ENCODE measurements at places on chromosomes 5 and 9.
A peak's percentile ranks its signal among the peaks of the same experiment; 100 is the strongest.

DNA sequence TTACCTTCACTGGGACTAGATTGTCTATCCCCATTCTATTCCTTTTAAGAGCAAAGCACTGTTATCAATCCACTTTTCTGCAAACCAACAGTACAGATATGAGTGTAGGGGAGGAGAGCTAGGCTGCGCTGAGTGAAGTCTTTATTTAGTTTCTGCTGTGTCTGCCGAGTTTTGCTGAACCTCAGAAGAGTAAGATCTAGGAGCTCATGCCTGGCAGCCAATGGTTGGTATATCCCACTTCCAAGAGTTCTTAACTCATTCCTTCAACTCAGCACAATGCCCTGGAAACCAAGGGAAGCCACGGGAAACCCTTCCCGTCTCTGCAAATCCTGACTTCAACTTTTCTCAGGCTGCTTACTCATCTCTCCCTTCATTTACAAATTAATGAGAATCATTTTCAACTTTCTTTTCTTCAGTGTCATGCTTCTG, 58.0 kb upstream of the JAK2 start:
- DNase-seq, result no peak

DNA sequence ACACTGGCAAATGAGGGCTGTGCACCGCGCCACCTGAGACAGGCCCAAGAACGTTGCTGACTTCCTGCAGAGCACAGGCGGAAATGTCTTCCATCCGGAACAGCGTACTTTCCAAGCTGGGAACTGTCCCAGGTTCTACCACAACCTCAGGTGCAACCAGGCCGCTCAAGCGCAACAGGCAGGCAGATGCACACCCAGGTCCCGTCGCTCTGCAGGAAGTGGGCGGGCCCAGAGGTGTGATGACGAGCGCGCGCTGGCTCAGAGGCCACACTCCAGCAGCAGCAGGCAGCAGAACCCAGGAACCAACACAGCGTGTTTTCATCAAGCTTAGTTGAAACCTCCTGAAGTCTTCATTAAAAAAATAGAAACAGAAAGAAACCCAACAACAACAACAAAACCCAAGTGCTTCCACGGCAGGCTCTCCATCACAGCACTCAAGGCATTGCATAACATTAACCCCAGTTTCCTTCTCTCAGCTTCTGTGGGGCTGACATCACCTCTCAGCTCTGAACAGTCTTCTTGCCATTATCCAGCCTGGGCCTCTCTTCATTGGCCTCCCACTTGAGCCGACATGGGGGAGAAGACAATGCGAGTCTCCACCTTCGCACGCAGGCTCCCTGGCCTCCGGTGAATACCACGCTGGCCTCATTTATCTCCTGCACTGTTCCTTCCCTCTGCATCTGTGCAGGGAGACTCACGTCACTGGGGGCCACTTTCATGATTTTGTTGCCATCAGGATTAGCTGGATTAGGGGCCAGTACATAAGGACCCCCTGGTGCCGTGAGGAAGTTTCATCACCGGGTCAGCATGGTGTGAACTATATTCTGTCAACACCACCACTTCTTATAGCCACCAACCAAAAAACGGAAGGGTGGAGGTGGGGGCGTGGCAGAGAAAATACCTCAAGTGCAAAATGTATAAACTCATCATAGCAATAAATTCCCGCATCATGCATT, 22.1 kb downstream of the PTCH1 start:
- DNase-seq, result no peak

DNA sequence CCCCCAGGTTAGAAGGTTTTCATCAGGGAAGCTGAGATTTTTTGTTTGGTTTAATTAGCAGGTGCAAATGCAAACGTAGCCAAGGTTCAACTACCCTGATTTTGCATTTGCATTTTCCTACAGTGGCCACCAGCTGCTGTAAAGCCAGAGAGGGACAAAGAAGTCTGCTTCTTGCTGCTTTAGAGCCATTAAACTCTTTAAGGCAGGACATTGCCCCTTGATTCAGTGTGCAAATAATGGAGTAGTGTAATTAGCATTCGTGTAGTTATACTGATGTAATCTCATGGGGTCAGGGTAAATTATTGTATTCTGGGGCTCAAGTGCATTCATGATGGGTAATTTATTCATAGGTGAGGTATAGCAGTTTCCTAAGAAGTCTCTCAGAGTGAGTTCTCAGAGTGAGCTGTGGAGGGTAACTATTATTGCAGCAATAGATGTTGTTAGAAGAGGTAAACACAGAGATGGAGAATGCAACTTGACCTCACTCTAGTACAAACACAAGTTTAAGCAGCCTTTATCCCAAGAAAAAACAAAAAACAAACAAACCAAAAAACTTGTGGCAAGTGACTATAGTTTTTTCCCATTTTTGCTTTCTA, 526.5 kb downstream of the KIF4B start:
- DNase-seq, result no peak

DNA sequence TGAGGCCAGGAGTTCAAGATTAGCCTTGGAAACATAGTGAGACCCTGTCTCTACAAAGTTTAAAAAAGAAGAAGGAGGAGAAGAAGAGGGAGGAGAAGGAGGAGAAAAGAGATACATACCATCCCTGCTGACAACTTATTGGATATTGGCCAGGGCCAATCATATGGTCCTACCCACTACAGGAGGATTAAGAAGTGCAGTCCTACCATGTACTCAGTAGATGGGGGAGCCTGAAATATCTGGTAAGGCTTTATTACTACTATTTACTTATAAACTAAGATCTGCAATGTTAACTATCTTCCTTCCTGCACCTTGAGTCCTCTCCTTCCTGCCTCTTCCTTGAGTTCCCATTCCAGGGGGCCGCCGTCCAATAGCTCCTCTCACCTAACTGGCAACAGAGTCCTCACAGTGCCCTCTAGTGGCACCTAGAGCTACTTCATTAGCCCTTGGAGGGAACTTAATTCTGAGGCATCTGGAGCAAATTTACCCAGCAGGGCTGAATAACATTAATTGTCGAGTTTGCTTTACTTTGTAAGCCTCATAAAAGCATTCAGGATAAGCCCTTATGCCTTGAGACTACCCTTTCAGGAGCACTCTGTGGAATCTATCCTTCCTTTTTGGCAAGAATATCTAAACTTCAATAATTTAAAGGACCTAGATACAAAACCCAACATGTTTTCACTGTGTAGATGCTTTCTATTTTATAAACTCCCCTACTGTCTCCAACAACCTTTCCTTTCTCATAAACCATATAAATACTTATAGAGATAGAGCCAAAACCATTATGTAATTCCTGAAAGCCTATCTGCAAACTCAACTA, 39.1 kb upstream of the RANBP6 start:
- DNase-seq, result peak; percentile 49

GRCh38 chr5:95841914-95842812, 19.6 kb upstream of the GLRX start:
- no peak for DNase-seq

DNA sequence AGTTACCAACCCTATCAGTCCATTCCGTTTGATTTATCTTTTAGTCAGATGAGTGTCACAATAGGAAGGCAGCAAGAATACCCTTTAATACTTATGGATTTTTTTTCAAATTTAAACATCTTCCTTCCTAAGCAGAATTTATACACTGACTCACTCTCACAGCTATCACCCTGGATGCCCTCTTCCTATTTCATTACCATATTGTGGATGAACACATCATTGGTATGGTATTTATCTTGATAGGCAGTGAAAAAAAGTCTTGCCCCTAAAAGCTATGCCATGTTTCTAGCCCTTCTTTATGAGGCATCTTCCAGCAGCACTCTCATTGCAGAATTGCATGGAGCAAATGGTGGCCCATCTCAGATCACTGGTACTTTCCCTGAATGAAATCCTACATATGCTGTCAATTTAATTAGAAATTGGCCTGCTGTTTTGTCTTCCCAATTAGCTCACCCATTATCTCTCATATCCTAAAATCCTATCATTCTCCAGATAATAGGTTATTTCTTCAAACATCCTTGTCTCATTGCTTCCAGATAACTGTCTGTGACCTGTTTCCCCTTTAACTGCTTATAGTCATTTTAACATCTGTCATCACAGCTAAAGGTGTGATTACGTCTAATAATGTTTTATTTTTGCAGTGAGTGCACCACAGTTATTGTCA, 433.5 kb upstream of the POU5F2 start:
- peak; percentile 5 for DNase-seq

DNA sequence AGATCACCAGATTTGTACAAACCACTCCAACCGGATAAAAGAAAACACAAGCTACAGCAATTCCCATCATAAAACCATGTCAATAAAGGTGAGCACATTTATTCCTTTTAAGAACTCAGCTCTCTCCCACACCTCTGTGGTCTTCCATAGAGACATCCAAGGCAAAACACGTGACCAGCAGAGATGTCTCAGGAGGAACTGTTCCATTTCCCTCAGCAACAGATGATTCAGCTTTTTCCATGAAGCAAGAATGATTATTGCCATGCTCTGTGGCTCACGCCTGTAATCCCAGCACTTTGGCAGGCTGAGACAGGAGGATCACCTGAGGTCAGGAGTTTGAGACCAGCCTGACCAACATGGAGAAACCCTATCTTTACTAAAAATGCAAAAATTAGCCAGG, 15.8 kb downstream of the GZMK start:
- no peak for DNase-seq

DNA sequence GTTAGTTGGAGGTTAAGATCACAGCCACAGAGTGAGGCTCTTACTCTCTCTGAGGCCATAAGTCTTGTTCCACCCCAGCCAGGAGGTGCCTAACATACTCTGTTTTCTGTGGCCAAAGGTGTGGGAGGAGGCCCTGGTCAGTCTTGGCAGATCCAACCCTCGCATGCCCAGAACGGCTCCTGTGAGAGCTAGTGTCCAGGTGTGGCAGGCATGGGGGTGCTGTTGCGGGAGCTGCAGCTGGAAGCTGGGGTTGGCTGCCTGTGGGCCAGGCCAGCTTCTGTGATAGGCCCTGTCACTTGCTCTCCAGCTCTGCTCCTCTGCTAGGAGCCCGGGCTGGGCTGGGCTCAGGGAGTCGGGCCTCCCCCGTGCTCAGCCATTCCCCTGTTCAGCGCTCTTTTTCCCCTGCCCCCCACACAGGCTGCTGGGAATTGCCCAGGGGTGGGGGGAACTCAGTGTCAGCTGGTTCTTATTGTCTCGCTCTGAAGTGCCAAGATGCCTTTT, 31.6 kb downstream of the IER5L start:
- DNase-seq, result peak; percentile 27

GRCh38 chr5:143396353-143396940, 7.0 kb downstream of the NR3C1 start:
- DNase-seq, result no peak

- no peak for DNase-seq
Measured at GRCh38 chr9:115032296-115032695, 85.7 kb downstream of the TNC start.

- DNase-seq, result no peak
Measured at GRCh38 chr5:64818245-64818644, 49.5 kb downstream of the CWC27 start.

GRCh38 chr5:6202149-6202967, 176.0 kb downstream of the MED10 start:
- no peak for DNase-seq

DNA sequence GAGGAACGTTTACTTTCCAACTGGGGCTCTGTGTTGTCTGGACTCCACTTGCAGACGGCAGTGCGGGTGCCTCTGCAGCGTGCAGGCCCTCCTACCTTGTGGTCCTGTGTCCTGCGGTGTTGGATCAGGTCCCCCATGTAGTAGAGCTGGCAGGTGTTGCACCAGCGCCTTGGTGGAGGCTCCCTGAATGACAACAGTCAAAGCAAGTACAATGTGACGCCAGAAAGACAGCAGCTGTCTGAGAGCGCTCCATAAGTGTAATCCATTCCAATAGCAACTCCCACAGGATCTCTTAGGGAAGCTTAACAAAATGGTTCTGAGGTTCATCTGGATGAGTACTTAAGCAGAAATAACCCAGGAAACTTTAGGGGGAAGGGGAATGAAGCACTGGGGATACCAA, 9.9 kb downstream of the BBLN start:
- DNase-seq, result no peak

DNA sequence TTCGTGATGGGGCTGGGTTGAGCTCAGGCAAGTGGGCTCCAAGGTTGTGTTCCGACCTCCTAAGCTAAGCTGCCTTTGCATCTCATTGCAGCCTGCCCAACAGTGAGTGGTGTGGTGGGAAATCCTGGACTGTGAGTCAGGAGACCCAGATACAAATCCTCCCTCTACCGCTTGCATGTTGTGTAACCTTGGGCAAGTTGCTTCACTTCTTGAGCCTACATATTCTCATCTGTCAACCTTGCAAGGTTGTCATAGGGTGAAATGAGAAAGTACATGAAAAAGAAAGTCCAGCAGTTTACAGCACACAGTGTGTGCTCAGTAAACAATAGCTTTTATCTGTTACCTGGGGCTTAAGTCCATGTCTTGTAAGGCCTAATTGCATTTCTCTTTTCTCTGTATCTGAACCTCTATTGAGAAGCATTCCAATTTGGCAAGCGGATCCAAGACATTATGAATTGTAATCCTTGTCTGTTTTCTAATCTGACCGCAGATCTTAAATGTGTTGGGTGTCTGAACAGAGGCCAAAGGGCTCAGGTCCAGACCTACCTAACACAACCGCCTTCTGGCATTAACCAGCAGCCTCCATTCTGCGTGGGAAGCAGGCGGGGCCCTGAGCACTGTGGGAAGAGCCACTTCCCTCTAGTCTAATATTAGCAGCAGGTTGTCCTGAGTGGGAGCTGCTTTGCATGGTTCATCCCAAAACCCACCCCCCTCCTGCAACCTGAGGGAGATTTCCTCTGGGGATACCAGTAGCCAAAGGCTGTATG, 1.8 kb upstream of the GALNT12 start:
- DNase-seq, result no peak

DNA sequence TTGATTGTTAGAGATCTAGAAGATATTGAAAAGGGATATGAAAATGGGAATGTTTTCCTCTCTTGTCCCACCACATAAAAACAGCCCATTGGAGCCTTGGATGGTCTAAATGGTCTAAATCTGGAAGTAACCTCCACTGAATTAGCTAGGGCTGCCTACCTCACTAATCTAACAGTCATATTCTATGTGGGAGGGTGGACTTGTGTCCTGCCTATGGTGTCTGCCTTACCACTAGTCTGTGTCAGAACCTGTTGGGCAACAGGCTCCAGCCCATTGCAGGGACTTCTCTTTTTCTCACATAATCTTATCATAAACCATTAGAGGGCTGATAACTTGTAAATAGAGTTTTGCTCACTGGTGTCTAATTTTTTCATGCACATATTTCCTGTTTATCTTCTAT, 548.8 kb upstream of the CDH18 start:
- DNase-seq, result no peak

- DNase-seq, result no peak
Measured at GRCh38 chr5:175479125-175479881, 943 bp downstream of the SFXN1 start.

GRCh38 chr9:14112226-14112625, 201.7 kb downstream of the NFIB start:
- DNase-seq, result no peak

GRCh38 chr9:137167277-137167746, 2.5 kb downstream of the LRRC26 start:
- DNase-seq, result no peak

All from RCC 7860 (cell line).